ENCODE measurements at places on chromosomes 6 and 20.

DNA sequence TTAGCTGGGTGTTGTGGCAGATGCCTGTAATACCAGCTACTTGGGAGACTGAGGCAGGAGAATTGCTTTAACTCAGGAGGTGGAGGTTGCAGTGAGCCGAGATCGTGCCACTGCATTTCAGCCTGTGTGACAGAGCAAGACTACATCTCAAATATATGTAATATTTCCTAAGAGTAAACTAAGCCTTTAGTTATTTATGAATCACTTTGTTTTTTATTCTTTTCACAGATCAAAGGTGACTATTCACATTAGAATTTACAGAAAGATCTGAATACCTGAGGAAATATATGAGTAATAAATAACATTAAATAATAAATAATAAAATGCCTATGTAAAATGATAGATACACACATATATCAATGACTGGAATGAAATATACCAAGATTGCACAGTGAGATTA is 630.8 kb upstream of the IMPG1 start:
- no peak for DNase-seq

DNA sequence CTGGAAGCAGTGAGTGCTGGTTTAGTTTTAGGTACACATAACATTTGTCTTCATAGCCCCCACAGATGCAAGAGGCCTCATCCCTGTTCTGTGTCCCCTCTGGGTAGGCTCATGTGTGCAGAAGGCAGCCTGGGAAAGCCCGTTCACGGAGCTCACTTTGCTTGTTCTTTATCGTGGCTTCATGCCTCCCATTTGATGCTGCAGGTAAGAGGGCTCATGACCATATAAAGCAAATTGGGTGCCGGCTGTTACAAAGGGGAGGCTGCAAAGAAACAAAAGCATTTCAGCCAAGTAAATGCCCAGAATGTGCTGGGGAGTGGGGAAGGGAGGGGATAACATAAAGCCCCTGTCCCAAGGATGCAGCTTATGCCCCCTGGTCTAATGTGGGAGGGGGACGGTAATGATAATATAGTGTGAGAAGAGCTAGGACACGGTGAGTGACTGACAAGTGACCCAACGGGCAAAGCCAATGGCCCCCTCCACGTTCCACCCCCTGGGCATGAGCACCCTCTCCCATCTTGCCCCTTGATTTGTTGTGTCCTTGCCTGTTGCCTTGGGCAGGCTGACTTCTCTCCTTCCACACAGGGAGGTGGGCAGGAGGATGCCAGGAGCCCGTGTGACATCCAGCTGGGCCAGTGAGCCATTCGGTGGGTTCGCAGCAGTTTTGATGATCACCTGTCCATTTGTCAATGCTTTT is 138.0 kb downstream of the FOXO3 start:
- DNase-seq, result no peak

DNA sequence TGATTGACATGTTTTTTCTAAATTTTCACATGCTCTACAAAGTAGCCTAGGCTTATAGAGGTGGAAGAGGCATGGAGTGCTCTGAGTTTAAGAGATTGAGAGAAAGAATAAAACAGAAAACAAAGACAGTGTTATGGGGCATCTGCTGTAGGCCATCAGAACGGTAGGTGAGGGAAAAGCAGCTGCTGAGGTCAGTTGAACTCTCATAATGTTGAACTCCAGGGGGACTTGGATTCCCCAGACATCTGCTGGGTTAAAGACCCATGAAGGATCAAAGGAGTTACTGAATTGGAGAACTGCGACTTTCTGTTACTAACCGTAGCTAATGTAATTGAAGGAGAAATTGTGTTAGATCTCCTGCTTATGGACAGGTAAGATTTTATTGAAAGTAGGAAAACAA is 333.9 kb downstream of the TFAP2B start:
- no peak for DNase-seq

GRCh38 chr20:60030471-60030870 is 72.2 kb downstream of the CDH26 start:
- DNase-seq, result no peak

- DNase-seq, result no peak
Observed at GRCh38 chr6:128172752-128173682, 272.2 kb upstream of the THEMIS start.
